NCI-H187 treated with DMSO at 0.1 percent for 48 hours (cell line): ENCODE measurements at places on chromosomes 4 and X.

GRCh38 chr4:182802621-182803020 lies 114.6 kb downstream of the DCTD start:
- no peak for DNase-seq

- no peak for DNase-seq
Measured at GRCh38 chr4:96356591-96357370, 516.9 kb downstream of the PDHA2 start.

DNA sequence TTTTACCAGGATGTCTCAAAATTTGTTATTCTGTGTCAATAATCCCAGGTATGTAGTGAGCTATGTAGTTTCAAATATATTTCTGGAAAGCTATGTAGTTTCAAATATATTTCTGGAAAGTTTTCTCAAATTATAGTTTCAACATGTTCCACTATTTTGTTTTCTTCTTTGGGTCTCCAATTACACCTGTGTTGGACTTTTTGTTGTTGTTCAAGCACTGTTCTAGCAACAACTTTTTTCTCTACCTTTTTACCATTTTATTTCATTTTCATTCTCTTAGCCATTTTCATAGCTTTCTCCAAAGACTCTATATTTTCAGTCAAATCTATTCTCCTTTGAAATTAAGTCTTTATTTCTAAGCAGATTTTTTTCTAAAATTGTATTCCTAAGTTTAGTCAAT lies 88.4 kb downstream of the LCORL start:
- no peak for DNase-seq

- no peak for DNase-seq
Measured at GRCh38 chr4:81398379-81398778, 73.3 kb downstream of the RASGEF1B start.

DNA sequence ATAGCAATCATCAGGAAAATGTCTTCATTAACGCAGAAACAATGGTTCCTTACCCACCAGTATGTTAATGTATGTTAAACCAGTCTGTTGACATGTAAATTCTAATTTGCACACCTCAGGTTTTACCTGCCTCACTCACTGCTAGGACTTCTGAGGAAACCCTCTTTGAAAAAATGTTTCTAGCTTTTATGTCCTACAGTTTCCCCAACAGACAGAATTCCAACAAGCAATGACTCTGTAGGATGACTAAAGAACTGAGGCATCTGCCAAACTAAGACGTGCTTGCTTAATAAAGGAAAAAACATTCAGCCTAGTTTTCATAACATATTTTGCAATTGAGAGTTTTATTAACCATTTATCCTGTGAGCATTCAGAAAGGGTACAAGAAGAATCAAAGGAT lies 20.6 kb upstream of the SOX3 start:
- DNase-seq, result no peak

GRCh38 chr4:102693262-102693850 lies 67.4 kb downstream of the MANBA start:
- DNase-seq, result no peak

DNA sequence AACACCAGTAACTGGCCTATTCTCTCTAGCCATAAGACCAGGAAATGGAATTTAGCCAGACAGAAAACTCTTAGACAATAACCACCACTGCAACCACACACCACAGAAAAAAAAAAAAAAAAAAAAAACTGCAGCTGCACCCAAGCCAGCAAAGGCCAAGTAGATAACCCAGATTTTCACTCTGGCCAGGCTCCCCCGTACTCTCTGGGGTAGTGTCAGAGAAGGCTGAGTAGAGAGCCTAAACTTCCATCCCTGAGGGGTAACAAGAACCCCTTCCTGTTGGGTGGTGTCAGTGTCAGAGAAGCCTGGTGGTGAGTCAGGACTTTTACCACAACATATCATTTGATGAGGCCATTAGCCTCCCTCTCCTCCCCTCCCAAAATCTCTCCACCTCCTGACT lies 5.6 kb upstream of the DLG3 start:
- DNase-seq, result no peak

DNA sequence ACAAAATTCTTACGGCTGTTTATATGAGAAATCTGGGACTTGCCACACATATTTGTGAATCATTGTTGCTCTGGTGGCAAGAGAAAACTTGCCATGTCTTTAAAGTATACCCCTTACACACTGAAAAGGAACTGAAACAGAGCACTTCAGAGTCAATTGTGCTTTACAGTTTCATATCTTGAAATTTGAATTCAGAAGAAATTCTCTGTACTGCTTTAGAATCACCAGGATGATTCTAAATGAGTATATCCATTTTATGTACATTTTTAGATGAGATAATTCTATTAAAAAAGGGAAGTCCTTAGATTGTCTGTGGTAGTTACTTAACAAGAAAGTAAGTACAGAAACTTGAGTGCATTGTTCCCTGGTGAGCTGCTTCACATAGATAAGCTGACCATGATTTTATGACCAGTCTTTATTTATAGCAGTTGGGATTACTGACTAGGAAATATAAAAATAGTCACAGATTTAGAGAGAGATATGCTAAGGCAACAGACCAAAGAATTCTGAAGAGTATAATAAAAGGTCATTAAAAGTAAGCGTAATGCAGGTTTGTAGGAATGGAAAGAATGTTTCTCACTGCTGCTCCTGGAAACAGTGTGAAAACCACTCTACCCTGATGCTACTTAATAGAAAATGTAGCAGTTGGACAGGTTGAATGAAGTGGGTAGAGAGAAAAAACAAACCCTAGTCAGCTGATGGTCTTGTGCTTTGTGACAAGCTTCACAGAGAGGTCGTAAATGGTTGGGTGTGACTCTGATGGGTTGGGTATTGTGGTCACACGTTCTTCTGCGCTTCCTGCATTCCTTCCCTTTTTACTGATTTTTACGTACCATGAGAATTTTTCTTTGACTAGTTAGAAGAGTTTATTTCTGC lies 41.0 kb downstream of the FNIP2 start:
- DNase-seq, result no peak

DNA sequence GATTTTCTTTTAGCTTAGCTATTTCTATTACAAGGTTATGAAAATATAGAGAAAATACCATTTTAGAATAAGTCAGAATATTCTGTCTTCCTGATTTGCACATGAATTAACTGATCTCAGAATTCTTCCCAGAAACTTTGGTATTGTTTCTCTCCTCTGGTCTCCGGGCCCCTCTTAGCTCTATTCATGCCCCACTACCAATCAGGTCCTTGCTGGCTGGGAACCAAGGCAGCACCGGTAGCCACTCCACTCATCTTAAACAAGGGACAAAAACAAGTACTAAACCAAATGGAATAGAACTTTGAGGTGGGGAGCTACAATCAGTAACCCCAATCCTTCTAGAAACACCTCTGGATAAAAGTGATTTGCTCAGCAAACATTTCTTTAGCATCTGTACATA lies 64.3 kb downstream of the GPC3 start:
- DNase-seq, result no peak

GRCh38 chr4:182293691-182294255 lies 50.6 kb downstream of the TENM3 start:
- no peak for DNase-seq

DNA sequence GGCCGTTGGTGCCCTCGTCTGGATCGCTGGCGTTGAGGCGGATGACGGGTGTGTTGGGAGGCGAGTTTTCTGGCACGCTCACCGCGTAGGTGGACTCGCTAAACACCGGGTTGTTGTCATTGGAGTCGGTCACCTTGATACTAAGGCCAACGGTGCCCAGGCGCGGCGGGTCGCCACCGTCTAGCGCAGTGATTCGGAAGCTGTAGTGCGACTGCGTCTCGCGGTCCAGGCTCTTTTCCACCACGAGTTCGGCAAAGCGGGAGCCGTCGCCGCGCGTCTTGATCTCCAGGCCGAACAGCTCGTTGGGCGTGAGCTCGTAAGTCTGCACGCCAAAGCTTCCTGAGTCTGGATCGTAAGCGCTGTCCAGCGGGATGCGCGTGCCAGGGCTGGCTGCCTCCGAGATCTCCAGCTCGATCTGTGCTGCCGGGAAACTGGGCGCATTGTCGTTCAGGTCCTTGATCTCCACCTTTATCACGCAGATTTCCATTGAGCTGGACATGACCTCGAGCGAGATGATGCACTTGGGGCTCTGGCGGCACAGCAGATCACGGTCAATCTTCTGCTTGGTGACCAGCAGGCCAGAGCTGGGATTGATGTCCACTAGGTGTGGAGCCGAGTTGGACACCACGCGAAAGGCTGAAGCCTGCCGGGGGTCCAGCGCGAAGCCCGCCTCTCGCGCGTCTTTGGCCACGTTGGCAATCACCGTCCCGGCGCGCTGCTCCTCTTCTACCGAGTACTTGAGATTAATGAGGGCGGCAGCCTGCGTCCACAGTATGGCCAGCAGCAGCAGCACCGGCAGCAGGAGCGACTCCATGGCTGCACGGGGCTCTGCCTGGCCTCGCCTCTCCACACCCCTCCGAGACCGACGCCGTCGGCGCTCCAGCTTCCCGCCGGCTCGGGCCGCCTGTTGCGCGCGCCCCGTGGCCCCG lies 2.0 kb downstream of the PCDH19 start:
- no peak for DNase-seq

DNA sequence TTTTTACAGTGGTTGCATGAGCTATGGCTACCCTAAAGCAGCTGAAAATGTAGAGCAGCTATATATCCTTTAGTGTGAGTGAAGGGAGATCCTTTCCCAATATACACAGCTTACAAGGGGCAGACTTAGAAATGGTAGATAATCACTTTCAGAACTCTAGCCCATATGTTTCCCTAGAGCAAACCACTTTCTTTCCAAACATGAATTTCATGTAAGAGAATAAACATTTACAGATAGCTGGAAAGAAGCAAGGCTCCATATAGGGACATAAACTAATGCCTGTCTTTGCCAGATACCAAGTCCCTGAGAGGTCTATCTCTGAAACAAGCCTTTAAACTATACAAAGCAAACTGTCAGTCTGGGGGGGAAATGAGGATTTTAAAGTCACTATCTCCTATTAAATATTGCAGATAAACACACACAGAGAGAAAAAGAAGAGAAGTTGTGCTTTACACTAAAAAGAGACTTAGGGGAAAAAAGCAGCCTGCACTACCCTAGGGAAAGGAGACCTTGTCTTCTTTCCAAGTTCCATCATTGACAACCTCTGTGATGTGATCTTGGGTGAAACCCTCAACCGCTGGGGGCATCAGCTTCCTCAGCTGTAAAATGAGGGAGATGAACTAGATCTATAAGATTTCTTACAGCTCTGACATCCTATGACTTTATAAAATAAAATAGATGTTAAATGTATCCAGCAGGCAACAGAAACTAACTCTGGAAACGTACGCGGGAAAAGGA lies 73.6 kb downstream of the TMEM156 start:
- DNase-seq, result no peak

DNA sequence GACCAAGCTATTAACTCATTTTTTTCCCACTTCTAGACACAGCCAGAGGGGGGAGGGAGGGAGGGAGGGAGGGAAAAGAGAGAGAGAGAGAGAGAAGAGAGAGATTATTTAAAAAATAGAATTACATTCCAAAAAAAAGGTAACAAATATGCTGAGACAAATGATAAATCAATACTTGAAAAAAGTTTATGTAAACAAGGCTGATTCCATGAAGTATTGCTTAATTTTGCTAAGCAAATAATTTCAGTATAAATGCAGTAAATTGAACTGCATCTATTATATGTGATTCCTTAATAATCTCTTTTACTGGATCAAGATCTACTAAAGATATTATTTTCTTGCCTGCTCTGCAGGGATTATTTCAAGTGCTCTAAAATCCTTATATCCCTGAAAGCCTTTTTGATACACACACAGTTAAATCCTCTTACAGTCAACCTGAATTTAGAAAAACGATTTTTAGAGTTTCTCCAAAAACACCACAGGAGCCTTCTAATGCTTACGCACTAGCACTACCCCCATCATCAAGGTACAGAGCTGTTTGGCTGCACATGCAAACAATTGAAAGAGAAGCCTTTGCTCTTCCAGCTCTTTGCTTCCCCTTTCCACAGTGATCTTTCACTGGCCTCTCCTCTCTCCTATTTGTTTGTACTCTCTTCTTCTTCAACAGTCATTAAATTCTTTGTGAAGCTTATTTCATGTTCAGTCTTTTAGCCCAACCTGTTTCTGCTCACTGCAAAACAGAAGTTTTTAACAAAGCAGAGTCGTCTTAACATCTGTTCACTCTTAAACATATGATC lies 426.3 kb upstream of the FAM241A start:
- DNase-seq, result no peak

- DNase-seq, result no peak
Measured at GRCh38 chrX:113726898-113727297, 857.0 kb upstream of the HTR2C start.
